ENCODE measurements at places on chromosomes 6 and 20. TPM values are rescaled to one million over a fixed set of nuclear protein-coding genes. Genes with fewer than 3 reads are reported as not detected.

Gene BHLHE23
- not detected for total RNA-seq

Gene LPA
- total RNA-seq, result not detected

Gene OLIG3
- total RNA-seq, result not detected

Gene MEP1A
- total RNA-seq, result not detected

Gene CNR1
- total RNA-seq, result 57.7 TPM
